Stimulated activated CD4-positive, alpha-beta T cell treated with anti-CD3 and anti-CD28 coated beads, Interleukin-4, amount 100 ng/mL, for 24 hours (primary cell): ENCODE measurements at places on chromosomes 1 and 21.

GRCh38 chr1:153944005-153944826 is 2.3 kb downstream of the DENND4B start:
- no peak for DNase-seq

- no peak for DNase-seq
Observed at GRCh38 chr1:88275259-88275862, 408.7 kb upstream of the PKN2 start.

DNA sequence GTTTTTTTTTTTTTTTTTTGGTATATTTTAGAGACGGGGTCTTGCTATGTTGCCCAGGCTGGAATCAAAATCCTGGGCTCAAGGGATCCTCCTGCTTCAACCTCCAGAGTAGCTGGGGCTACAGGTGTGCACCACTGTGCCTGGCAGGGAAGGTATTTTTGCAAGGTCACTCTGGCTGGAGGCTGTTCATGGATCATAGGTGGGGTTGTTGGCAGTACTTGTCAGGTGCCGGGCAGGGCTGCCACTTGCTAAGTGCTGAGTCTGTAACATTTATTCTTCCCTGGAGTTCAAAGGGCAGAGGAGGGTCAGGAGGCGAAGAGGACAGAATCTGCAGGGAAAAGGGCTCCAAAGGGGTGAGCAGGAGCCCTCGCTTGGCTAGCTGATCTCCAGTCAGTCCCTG is 24.1 kb downstream of the A3GALT2 start:
- no peak for DNase-seq

- no peak for DNase-seq
Observed at GRCh38 chr1:56535362-56535761, 44.0 kb downstream of the PLPP3 start.

DNA sequence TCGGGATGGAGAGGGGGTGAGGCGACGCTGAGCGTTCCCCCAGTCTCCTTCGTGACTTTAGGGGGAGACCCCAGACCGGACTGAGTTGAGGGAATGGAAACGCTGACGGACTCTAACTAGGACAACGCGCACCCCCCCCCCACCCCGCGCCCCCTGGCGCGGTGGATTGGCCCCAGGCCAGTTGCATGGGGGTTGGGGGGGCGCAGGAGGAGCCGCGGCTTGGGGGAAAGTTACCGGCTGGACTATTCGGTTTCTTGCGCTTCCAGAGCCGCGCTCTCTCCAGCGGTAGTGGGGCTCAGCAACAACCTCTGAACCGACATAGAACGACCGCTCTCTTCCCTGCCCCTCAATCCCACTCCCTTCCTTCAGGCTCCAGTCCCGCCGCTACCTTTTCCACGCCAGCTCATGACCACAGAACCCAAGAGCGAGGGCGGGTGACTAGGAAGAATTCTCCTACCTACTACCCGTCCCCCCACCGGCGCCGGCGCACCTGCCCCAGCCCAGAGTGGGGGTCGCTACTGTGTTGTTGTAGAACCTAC is 694 bp downstream of the ZBTB7B start:
- peak; percentile 35 for DNase-seq

GRCh38 chr1:40907899-40908298 is 45.7 kb upstream of the CITED4 start:
- DNase-seq = no peak

DNA sequence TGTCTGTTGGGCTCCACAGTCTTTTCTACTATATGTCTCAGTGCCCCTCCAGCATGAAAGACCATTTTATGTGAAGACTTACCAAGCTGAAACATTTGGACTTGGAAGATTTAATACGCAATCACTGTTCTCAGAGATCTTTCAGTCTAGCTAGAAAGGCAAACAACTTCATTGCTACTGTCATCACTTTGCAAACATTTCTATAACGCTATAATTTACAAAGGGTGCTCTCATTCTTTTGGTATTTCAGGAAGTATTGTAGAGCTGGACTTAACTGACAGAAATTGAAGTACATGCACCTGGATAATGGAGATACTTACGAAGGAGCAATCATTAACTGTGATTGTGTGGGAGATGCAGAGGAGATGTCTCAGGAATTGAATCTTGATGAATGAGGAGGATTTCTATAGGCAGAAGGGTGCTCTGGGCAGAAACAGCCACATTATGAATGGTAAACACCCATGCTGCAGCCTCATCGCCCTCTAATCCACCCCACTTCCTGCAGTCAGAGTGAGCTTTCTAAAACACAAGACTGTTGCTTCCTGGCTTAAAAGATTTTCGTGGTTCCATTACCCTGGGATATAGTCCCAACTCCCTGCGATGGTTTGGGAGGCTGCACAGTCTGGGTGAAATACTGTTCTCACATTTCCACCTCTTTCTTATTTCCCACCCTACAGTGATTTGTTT is 75.1 kb upstream of the GNG12 start:
- DNase-seq = no peak
